ENCODE measurements at places on chromosomes 7 and 10.

DNA sequence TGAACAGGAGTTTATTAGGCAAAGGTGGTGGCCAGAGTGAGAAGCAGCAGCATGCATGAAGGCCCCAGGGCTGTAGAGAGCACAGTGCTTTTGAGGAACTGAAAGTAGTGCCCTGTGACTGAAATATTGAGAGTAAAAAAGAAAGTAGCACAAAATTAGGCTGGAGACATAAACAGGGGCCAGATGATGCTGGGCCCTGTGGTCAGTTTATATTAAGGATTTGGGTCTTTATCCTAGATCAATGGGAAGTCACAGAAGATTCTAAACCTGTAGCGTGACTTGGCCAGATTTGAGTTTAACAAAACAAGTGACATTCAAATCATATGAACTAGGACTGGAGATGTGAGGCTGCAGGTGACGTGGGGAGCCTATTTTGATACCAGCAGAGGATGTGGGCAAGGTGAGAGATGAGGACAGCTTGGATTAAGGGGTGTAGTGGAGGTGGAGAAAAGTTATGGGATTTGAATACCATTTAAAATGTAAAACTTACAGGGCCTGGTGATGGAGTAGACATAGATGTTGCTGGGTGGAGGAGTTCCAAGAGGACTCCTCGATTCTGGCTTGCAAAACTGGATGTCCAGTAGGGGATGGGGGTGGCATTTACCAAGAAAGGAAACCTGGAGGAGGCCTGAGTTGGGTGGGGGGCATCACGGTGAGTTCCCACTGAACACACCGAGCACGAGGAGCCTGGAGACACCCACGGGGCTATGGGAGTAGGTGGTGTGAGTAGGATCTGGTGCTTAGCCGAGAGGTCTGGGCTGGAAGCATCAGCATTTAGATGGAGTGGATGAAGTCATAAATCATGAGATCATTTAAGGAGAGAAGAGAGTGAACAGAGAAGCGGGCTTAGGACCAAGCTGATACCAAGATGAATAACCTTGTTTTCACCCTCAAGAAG lies 52.8 kb downstream of the HHEX start:
- no peak for DNase-seq

GRCh38 chr7:95132500-95132899 lies 191.8 kb downstream of the PON1 start:
- no peak for DNase-seq

DNA sequence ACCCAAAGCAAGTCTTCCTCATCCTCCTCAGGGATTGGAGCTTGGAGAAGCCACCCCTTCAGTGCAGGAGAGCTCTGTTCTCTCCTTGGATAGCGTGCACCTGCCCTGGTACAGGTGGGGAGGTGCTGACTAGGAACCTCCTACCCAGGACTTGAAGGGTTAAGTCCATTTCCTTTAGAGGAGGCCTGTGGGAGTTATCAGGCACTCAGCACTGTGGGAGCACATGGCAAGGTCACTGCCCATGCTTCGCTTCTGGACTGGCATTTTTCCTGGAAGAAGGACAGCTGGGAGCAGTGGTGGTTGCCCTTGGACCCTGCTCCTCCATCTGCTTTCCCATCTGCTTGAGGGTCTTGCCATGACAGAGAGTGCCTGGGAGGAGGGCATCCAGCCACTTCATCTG lies 142.8 kb downstream of the CXCL12 start:
- DNase-seq, result no peak

DNA sequence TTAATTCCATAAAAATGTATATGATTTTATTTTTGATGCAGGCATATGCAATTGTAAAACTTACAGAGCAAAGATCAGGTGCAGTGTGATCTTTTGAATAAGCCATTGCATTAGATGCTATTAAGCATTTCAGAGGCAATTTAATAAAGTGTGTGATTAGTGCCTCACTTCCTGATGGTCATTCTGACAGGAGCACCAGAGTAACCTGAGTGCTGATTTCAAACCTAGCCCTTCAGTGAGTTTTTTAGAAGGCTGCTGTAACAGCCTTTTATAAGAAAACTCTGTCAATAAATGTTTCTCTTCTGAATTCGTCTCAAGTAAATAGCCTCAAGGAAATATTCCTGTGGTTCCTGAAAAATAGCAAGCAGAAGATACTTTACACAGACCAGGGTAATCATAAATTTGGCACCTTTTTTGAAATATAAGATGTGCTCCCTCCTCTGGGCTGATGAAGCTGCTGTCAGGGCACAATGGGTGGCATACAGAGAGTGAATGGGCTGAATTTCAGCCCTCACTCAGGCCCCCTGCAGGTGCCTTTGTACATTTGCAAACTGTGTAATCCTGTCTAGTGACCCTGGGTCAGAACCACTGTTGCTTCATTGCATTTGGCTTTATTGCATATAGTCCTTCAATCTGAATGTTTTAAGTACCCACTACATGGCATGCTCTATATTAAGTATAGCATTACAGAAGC lies 193.7 kb upstream of the CSTF2T start:
- DNase-seq, result peak; percentile 2

- DNase-seq, result no peak
Observed at GRCh38 chr7:26989897-26990670, 105.7 kb downstream of the HOXA1 start.

DNA sequence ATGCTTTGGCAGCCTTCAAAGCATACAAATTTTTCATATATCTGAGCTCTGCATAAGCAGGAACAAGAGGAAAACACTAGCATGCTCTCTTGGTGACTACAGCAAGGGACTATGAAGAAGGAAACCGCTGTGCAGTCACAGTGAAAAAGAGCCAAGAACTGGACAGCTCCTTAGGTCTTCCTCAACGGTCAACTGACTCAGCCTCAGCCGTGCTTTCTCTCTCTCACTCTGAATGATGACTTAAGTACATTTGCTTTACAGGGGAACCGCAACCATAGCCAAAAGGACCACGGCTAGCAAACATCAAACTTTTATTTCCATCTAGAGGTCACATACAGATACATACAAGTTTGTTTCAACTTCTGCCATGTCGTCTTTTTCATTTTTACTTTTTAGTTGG lies 69.9 kb downstream of the HYCC1 start:
- no peak for DNase-seq

DNA sequence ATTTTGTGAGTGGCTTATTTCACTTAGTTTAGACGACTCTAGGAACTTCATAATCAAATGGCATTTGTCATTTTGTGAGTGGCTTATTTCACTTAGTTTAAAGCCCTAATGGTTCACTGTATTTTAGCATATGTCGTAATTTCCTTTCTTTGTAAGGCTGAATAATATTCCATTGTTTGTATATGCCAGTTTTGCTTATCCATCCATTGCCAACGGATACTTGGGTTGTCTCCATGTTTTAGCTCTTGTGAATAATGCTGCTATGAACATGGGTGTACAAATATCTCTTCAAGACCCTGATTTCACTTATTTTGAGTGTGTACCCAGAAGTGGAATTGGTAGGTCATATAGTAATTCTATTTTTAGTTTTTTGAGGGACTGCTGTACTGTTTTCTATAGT lies 31.8 kb downstream of the DOCK1 start:
- DNase-seq, result no peak

GRCh38 chr10:68096913-68097516 lies 12.3 kb upstream of the MYPN start:
- DNase-seq, result no peak

- DNase-seq, result no peak
Observed at GRCh38 chr7:122748195-122748594, 45.5 kb upstream of the RNF148 start.

DNA sequence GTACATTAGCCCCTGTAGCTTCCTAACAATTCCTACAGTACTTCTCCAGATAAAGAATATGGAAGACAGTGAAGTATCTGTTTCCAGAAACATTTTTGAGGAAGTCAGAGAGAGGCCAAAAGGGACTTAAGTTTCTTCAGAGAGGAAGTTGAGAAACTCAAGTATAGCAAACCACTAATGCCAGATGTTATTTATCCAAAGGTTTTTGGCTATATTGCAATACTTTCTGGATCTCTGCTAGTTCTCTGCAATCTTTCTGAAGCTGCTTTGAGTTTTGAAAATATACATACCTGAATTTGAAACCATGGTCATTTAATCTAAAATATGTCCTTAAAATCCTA lies 64.7 kb downstream of the BICC1 start:
- no peak for DNase-seq

DNA sequence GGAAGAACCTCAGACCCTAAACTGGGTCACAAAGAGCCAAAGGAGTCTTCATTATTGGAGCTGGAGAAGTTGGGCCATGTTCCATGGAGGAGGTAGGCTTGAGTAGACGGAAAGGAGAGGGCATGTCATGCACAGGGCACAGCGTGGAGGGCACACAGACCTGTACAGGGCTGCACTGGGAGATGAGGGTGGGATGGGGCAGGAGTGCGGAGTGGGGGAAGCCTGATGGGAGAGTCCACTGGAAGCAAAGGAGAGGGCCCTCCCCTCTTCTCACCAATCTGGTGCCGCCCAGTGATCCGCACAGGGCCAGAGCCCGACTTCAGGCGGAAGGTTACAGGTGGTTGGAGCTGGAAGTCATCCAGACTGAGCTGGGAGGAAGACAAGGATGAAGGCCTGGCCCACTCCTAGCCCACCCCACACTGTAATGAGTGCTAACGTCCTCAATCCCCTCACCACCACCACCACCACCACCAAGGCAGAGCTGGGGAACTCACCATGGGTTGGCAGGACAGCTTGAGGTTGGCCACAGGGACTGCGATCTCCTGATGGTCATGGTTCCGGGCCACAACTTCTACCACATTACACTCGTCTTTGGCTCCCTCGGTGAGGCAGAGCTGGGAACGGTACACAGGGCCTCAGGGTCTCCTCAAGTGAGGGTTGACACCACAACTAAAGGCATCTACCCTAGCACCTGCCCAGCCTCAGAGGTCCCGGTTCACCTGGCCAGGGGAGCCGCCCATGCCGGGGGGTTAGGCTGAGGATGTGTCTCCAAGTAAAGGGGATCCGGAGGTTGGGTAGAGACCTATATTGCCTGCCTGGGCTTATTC lies 1.0 kb downstream of the NPM3 start:
- DNase-seq, result no peak

DNA sequence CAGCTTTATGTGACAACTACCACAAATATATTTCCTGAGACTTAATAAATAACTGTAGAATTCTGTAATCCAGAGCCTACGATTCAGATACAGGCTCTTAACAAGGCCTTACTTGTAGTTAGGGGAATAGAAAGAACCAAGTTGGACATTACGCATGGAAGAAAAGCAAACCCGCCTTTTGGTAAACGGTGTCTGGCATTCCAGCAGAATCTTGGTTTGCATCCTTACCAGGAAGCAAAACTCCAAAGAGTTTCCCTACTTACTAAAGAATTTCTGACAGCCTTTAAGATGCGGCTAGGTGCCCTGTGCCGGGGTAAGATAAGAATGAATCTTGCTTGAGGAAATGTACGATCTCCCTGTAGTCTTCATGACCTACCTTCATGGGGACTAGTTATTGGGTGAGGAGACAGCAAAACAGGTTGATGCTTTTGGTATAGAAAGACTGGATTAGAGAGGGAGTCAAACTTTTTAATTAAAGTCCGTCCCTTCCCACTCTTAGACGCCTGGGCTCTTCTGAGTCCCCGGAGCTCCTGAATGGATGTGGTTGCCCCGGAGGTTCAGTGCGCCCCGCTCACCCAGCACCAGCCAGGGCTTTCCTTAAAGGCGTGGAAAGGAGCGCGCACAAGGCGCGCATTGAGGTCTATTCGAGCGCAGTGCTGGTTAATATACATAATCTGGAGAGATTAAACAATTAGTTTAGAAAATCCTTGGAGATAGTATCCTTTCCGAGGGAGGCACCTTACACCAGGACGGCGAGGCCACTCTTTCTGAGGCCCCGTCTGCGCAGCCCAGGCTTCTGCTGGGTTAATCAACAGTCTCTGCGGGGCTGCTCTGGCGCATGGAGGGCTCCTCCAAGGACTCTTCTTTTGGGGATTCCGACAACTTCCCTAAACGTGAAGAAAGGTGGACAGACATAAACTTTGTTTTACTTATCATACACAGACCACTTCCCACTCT lies 11.5 kb downstream of the PTF1A start:
- DNase-seq, result no peak

GRCh38 chr10:81179805-81180452 lies 642.2 kb downstream of the SH2D4B start:
- peak; percentile 30 for DNase-seq

- DNase-seq, result no peak
Observed at GRCh38 chr10:111578076-111578475, 501.2 kb downstream of the ADRA2A start.

DNA sequence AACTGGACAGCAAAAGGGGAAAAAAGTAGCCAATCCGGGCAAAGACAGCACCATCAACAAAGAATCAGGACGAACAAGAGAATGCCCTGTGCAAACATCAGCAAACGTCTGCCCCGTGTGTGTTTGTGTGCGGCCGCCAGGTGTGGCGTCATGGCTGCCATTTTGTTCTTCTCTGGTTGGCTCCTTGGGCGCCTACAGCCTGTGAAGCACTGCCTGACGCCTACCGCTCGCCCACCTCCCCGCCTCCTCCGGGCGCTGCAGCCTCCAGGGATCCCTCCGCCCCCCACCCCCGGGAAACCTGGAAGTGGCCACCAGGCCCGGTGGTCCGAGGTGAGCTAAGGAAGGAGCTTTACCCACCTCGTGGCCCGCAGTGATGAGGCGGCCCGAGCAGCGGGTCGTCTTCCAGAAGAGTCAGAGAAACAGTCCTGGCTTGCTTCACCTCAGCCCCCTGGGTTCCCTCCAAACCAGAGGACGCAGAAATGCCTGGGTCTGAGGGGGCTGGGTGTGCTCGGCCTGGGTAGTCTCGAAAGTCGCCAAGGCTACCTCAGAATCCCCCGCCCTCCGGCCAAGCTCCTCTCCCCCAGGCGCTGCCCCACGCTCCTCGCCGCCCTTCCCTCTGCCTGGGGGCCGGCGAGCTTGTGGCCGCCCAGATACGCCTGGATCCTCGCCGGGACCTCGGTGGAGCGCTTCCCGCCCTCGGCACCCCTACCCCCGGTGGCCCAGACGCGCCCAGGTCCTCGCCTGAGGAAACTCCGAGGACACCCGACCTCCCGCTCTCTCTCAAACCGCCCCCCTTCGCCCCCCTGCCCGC lies 61.8 kb upstream of the IL6 start:
- DNase-seq, result no peak
